ENCODE measurements at places on chromosomes 7 and 10.

GRCh38 chr10:67819768-67820204, 18.2 kb downstream of the DNAJC12 start:
- DNase-seq, result no peak

- no peak for DNase-seq
These were observed 29.1 kb upstream of the TRUB1 start for GRCh38 chr10:114908896-114909295.

GRCh38 chr7:2425749-2426148, 22.3 kb downstream of the CHST12 start:
- no peak for DNase-seq

- no peak for DNase-seq
These were observed 2.7 kb upstream of the SYPL1 start for GRCh38 chr7:106114716-106115383.

GRCh38 chr7:70044064-70044463, 445.8 kb downstream of the AUTS2 start:
- DNase-seq, result no peak

GRCh38 chr10:44716470-44717015, 194.6 kb upstream of the TMEM72 start:
- no peak for DNase-seq

GRCh38 chr7:134787064-134787463, 7.6 kb downstream of the CALD1 start:
- DNase-seq, result no peak
